ENCODE measurements at places on chromosomes 7 and 10.

DNA sequence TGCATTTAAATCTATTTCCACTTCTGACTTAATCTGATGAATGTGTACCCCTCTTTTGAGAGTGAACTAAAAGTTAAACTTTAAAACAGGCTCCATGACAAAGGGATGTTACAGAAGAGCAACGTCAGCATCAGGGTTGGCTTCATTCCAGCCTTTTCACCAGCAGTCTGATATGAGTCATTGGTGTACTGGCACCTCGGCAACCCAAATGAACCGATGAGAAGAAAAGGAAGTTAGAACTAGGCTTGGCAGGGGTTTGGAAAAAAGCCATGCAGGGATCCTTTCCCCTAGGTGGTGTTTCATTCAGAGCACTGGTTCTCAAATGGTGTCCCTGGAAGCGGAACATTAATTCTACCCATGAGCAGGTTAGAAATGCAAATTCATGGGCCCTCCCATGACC lies 53.6 kb downstream of the SEC61G start:
- no peak for DNase-seq

DNA sequence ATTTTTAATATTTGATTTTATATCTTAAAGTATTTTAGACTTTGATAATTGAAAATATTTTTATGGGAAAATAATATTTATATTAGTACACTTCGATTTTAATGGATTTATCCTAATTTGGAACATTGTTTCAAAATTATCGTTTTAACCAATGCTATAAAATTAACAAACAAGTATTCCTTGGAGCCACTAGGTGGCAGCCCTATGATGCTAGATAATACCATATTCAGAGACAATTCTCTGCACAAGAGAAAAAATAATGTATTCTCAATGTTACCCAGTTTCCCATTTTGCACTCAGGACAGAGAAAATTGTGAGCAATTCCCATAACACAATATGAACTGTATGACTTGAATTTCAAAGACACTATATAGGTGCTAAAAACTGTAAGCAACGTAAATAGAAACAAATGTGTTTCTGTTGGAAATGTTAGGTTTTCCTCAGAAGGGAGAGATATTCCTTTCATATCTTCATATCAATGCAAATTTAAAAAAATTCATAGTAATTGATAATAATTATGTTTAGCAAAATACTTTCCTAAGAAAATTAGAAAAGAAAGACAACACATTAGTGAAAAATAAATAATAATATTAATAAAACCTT lies 237.8 kb downstream of the SEMA3E start:
- no peak for DNase-seq

GRCh38 chr7:85061456-85061855 lies 125.4 kb downstream of the SEMA3D start:
- DNase-seq: no peak

- DNase-seq: no peak
Observed at GRCh38 chr10:118913825-118914224, 115.7 kb upstream of the NANOS1 start.

- no peak for DNase-seq
Observed at GRCh38 chr7:126179916-126180315, 1072.8 kb downstream of the GRM8 start.

DNA sequence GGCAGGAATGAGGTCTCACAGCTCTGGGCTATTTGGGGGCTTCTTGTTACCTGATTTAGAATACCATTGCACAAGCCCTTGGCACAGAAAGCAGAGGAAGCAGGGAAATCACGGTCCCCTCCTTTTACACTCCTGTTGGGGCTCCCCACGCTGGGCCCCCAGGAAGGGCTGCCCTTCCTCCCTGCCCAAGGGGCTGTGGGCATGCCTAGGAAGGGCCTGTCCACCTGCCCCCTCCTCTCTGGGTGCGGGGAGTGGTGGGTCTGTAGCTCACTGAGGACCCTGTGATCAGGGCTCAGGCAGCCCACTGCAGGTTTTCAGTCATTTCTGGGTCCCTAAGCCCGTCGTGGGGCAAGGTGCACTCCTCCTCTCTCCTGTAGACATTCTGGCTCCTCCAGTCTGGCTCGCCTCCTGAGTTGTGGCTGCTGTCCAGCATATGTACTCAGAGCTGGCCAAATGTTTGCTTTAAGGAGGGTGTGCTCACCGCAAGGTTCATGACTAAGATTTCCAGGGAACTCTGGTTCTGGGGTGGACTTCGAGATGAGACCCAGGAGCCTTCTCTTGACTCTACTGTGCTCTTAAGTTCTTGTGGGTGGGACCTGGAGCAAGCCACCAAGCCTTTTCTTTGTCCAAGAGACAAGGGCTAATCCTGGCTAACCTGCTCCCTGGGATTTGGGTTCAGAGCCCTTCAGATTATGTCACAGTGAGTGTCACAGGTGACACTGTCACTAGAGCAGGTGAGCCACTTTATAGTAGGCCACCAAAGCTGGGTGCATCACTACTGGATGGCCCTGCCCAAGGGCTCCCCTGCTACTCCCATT lies 56.0 kb downstream of the TACR2 start:
- DNase-seq: no peak
